Activated CD4-positive, alpha-beta T cell treated with anti-CD3 and anti-CD28 coated beads, Interleukin-2, amount 10 ng/mL, durations not matched to agents 24 days and 14 days (primary cell): ENCODE measurements at places on chromosomes 12 and 14. TPM values are rescaled to one million over a fixed set of nuclear protein-coding genes. Genes with fewer than 3 reads are reported as not detected.

- no peak overlapping the region for H3K27ac ChIP-seq
- no peak overlapping the region for H3K4me3 ChIP-seq
- H3K4me1 ChIP-seq: no peaks in the 10 kb centered on the region
- no peaks in the 10 kb centered on the region for H3K36me3 ChIP-seq
Observed at GRCh38 chr14:78701246-78701645, 531.1 kb downstream of the NRXN3 start.

DNA sequence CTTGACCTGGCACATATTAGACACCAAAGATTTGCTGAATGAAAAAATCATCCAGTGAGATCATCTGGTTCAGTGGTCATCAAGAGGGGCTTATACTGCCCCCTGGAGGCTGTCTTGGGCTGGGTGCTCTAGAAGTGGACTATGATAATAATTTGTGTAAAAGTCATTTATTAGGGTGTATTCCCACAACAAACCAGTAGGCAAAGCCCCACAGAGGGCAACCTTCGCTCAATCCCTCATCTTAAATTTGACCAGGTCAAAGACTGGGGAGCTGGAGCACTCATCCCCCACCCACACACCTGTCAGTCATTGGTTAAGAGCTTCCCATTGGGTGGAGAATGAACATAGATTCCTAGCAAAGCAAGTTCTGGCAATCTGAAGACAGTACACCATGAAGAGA lies 20.0 kb upstream of the FICD start:
- H3K4me3 ChIP-seq: no peak overlapping the region
- peak; percentile 62 for DNase-seq
- H3K36me3 ChIP-seq: no peaks in the 10 kb centered on the region
- no peak overlapping the region for H3K27ac ChIP-seq

- H3K4me3 ChIP-seq: no peak overlapping the region
- DNase-seq: no peak
- H3K36me3 ChIP-seq: no peaks in the 10 kb centered on the region
- no peaks in the 10 kb centered on the region for H3K4me1 ChIP-seq
- H3K27ac ChIP-seq: no peak overlapping the region
Observed at GRCh38 chr12:54840244-54840865, 14.0 kb upstream of the MUCL1 start.

POTEM gene
- total RNA-seq: not detected in 2 replicates

LBHD2 gene
- total RNA-seq: not detected in 2 replicates
